IMR-90 (cell line): ENCODE measurements at places on chromosomes 7 and 10.
A peak's percentile ranks its signal among the peaks of the same experiment; 100 is the strongest.

GRCh38 chr10:116115797-116116196 is 157.2 kb downstream of the GFRA1 start:
- no peak for DNase-seq

DNA sequence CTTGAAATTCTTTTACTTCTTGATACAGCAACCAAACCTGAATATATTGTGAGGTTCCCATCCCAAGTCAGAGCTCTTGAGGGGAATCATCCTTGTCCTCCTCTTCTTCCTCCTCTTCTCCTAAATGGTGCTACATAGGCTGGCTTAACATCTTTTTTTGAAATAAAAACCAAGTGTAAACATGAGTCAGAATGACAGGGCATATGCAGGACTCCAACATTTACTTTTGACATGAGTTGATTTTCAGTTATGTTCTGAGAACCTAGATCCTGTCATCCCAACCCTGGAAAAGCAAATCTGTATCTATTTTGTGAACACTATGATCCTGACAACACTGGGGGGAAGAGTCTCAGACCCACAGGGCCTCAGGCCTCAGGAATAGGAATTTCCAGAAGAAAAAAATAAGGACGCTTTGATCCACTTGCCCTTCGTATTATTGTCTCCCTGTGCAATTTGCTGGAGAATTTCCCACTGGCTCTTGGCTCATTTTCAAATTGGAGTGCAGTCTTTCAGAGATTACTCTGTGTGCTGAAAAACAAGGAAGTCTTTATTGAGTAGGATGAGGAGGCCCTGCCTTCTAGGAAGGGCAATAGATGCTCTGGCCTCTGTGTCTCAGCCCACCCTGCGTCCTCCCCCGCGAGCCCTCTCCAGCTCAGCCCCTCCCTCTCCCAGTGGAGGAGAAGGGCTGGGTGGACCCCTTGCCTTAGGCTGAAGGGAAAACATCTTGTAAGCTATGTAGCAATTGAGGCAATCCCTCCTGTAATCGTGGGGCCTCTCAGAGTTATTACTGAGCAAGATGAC is 121.6 kb downstream of the CREB5 start:
- peak; percentile 78 for DNase-seq

DNA sequence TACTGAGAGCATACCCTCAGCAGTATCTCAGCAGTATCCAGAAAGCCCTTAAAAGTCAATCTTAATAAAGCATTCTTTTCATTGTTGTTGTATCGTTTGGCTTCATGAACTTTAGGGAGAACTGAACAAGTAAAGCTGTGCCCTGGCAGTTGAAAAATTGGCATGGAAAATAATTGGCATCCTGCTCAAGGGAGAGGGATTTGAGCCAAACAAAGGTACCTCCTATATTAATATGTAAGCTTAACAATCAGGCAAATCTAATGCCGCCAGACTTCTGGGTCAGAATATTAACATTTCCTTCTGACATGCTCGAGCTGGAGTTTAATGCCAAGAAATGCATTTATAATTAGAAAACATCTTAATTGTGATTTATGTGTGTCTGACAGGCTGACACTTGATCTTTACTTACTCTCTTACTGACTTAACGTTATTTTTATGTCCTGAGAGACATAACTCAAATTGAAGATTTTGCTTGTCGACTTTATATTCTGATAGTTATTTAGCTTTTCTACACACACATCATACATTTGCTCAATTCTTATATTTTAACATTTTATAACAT is 42.1 kb upstream of the PCDH15 start:
- DNase-seq = no peak

DNA sequence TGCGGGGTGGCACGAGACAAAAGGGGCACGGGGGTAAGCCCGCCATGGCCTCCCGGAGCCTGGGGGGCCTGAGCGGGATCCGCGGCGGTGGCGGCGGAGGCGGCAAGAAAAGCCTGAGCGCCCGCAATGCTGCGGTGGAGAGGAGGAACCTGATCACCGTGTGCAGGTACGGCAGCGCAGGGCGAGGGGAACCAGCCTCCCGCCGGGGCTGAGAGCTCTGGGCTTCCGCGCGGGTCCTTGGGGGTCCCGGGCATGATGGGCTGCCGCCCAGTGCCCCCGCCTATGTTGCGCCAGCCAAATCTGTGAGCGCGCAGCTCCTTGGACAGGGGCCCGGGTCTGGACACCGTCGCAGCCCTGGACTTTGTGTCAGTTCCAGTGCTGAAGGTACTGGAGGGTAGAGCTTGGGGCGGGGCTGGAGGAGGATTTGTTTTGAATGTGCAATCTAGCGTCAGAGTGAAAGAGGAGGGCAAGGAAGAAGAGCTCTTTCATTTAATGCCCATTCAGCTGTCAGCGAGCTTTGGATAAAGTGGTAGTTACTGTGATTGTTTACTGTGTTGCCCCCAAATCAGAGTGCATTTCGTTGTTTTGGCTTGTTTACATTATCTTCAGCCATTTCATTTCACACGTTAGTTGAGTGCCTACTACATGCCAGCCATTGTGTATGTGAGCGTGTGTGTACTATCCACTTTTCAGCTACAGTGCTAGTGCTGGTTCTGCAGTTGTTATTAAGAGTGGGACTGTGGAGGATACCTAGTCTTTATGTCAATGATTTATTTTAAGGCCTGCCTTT is 777 bp downstream of the RUNDC3B start:
- DNase-seq = no peak

DNA sequence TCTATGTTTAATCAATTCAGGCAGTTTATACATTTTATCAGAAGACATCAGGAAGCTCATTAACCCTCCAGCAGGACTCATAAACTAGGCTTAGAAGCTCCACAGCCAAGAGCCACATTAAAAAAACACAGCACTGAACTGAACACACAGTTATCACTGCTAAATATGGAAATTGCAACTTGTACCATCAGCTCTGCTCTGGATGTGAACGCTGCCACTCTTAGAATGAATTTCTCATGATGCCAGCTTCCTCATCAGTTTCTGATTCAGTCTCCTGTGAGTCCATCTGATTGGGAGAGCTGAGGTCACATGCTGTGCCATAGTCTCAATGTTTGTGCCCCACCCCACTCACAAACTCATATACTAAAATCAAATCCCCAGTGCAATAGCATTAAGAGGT is 17.1 kb upstream of the ING3 start:
- DNase-seq = no peak

- no peak for DNase-seq
These were observed 7.7 kb downstream of the XPNPEP1 start for GRCh38 chr10:109915566-109915965.

GRCh38 chr10:97291357-97292096 is 910 bp downstream of the ARHGAP19 start:
- no peak for DNase-seq

GRCh38 chr10:3339121-3339520 is 166.5 kb upstream of the PITRM1 start:
- no peak for DNase-seq

GRCh38 chr7:1220000-1220726 is 12.5 kb upstream of the UNCX start:
- DNase-seq = no peak

DNA sequence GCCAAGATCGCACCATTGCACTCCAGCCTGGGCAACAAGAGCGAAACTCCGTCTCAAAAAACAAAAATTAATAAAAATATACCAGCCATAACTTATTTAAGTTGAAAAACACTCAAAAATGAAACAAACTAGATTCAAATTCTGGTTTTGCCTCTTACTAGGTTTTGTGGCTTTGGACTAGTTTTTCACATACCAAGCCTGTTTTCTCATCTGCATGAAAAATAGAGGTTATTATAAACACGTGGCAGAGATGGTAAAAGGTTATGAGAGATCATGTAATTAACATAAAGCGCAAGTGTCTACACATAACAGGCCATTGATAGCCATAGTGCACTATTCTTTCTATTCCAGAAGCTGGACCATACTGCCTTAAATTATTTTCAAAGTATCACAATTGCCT is 35.5 kb upstream of the CABCOCO1 start:
- peak; percentile 49 for DNase-seq

GRCh38 chr10:28266449-28267224 is 36.2 kb downstream of the MPP7 start:
- no peak for DNase-seq

DNA sequence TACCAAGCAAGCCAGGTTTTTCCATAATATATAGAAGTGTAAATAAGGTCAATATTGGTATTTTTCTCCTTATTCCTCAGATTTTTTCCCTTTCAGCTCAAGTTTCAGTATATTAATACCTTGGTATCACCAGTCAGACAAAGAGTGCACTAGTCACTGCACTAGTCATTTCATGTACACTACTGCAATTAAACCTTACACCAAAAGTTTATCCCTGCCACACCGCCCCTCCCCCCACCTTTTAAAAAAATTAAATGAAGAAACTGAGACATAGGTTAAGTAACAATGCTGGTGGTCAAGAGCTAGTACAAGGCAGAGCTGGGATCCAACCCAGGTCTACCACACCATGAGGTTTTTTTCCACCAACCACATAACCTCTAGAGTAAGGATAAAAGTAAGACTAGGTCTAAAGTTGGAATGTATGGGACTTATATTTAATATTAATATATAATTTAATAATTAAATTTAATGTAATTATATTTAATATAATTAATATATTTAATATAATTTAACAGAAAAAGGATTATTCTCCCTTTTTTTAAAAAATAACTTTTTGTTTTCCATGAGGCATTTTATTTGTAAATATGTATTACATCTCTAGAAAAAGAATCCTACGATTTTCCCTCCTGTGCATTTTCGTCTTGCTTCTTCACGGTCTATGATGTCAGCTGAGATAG is 68.5 kb downstream of the NT5C2 start:
- no peak for DNase-seq

GRCh38 chr7:125644109-125644508 is 714.5 kb upstream of the POT1 start:
- no peak for DNase-seq

GRCh38 chr10:33669904-33670303 is 335.4 kb upstream of the NRP1 start:
- no peak for DNase-seq

DNA sequence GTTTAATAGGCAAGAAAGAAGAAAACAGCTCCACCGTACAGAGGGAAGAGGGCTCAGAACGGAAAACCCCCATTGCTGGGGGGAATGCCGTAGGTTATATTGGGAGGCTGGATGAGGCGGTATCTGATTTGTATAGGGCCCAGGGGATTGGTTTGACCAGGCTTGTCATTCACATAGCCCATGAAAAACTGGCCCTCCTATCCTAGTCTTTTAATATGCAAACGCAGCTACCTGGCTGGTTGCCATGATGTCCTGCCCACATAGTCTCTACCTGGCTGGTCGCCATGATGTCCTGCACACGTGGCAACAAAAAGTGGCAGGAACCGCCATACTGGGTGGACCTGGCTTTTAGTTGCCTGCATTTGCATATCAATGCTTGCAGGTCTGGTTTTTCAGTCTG is 84.7 kb downstream of the AUTS2 start:
- no peak for DNase-seq

DNA sequence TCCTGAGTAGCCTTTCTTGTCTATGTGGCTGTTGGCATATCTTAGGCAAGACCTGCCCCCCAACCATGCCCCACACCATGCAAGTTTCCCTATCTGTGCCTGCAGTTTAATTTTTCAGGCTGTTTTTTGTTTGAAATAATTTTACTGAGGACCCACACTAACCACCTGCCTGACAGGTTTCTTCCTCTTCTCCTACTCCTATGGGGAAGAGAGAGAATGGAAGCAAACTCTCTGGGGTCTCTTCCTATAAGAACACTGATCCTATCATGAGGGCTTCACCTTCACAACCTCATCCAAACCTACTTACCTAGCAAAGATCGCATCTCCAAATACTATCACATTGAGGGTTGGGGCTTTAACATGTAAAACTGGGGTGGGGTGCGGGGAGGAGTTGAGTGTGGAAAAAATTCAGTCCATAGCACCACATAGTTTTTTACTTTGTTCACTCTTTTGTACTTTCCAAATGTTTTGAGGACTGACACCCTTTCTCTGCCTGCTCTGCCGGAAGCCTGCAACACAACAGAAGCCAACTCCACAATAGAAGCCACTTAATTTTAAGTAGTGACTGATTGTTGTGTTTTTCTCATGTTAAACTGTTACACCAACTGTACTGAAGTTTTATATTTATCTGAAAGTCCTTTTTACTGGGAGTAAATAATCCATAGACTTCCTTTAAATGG is 67.2 kb upstream of the CSTF2T start:
- no peak for DNase-seq
